ENCODE measurements at places on chromosomes 7 and 10.

GRCh38 chr10:116109481-116109880 is 163.5 kb downstream of the GFRA1 start:
- DNase-seq: no peak

DNA sequence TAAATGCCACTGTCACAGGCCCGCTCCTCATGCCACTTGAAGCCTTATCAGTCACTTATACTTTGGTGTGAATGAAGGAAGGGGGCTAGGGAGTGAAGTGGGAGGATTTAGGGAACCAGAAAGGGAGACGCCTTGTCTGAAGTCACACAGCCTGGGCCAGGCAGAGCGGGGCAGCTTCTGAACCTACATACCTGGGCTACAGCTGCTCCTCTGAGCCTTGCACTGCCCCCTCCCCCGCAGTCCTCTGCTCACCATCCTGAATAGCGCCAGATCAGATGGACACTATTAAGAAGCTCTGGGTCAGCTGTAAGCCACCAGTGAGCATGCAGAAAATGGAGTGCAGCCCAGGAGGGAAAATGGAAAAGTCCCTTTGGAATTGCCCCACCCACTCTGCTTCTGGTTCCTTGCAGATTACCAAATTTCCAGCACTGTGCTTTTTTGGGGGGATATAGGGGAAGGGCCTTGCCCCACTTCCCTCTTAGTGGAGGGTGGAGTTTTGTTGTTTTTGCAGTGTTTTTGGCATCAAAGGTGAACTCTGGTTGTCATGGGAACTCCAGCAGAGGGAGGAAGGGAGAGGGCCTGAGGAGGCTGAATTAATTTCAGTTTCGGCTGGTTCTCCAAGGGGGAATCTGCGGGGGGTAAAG is 35.0 kb upstream of the ADCYAP1R1 start:
- no peak for DNase-seq

DNA sequence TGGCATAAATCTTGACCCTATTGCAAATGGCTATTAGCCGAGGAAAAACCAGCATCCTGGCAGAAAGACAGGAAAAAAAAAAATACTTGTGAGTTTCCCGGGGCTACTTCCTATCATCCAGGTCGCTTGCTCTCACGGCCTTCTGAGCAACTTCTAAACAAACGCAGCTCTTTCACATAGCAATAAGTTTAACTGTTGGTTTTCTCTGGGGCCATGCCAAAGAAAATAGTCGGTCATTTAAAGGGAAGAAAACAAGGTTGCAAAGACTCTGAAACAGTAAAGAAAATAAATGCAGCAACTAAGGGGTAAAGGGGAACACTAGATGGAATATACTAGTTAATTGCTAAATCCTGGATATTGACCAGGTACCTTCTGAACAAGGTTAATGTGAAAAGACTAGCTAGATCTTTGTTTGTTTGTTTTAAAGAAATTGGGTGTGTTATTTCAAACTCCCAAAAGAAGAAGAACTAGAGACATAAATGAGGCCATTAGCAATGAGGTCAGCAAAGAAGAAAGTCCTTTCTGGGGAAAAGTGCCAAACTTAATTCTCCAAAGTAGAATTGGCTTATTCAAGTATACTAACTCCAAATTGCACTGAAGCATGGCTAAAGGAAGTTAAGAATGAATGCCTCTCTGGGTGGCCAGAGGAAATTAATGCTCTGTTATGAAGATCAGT is 54.2 kb downstream of the SLC39A12 start:
- no peak for DNase-seq

- no peak for DNase-seq
Observed at GRCh38 chr10:71893920-71894319, 42.9 kb upstream of the PSAP start.

GRCh38 chr10:7659560-7659959 is 7.2 kb downstream of the ITIH5 start:
- no peak for DNase-seq

Measured in activated T-cell treated with anti-CD3 and anti-CD28 coated beads for 48 hours (primary cell).